Fibroblast of skin of scalp (primary cell): ENCODE measurements at places on chromosomes 2 and 18.

GRCh38 chr18:49476664-49477411 is 10.2 kb downstream of the C18orf32 start:
- peak; percentile 62 for DNase-seq

- no peak for DNase-seq
These were observed 161.1 kb downstream of the KCNH7 start for GRCh38 chr2:162677476-162677875.

DNA sequence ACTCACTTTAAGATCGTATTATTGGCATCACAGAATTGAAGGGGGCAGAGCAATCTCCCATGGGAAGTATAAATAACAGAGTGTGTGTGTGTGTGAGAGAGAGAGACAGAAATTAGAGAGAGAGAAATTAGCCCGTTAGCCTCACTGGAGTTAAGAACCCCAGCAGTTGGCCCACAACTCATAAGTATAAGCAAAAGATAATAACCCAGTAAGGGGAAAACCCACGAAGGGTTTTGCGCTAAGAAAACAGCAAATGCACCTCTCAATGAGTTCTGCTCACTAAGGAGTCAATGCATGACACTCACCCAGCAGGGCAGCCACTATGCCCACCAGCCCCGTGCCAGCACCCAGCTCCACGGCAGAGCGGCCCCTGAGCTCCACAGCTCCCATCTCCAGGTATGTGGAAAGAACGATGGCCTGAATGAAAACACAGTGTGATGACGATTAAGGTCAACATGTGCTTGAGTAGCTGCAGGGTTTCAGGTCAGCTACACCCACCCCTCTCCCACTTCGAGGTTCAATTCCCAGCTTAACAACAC is 3.6 kb downstream of the METTL21A start:
- no peak for DNase-seq

DNA sequence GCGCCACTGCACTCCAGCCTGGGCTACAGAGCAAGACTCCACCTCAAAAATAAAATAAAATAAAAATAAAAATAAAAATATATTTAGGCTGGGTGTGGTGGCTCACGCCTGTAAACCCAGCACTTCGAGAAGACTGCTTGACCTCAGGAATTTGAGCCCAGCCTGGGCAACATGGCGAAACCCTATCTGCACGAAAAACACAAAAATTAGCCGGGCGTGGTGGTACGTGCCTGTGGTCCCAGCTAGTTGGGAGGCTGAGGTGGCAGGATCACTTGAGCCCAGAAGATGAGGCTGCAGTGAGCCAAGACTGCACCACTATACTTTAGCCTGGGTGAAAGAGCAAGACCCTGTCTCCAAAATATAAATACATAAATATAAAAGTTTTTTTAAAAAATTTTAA is 6.4 kb downstream of the RTN4 start:
- no peak for DNase-seq

GRCh38 chr2:45681675-45682074 is 30.2 kb downstream of the PRKCE start:
- DNase-seq, result peak; percentile 81

DNA sequence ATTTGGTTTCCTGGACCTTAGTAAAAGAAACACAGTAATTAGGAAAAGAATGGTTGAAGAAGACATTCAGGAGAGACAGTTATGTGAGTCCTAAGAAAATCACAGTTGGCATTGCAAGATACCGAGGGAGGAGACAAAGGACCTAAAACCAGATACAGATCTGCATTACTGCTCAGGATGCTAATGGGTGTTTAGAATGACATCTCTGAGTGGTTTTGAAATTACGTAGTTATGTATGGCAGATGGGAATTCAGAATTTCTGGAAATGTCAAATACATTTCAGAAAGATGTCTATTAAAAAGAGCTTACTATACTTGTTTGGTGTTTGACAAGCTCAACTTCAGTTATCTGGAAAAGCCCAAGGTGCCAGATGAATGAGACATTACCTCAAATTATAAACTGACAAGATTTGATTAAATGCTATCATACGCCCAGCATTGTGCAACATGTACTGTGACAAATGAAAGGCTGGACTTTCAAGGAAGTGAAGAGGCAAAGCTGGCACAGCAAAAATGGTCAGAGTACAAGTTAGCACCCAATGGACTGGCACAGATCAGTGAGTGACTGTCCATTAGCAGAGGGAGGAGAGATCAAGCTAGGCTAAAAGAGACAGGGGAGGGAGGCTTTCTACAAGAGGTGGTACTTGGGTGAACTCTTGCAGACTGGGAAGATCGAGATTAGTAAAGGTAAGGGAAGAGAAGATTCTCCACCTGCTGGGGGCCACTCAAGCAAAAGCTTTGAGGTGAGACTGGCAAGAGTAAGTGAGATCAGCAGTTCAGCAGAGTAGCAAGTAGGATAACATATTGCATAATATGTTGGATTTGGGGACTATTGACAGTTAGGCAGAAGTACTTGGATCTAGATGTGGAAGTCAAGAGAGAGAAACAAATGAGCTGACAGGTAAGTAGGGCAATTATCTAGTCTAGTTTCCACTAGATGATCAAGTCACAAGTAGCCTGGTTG is 168.9 kb downstream of the CYRIA start:
- DNase-seq, result no peak
